Activated naive CD4-positive, alpha-beta T cell treated with anti-CD3 and anti-CD28 coated beads, Interleukin-2, amount 10 ng/mL, durations not matched to agents 5 hours and 36 hours (primary cell): ENCODE measurements at places on chromosomes 6 and 20. TPM values are rescaled to one million over a fixed set of nuclear protein-coding genes. Genes with fewer than 3 reads are reported as not detected.

Gene OPN5
- total RNA-seq, result not detected

Gene LY6G6D
- total RNA-seq, result not detected

Gene MYBL2
- 65.7 TPM for total RNA-seq

Gene ARMH2
- total RNA-seq, result 2.4 TPM
